ENCODE measurements at places on chromosomes 11 and 22.

- peak; percentile 29 for DNase-seq
These were observed 561 bp downstream of the PGM2L1 start for GRCh38 chr11:74397501-74398243.

GRCh38 chr22:38941488-38941987 lies 15.9 kb upstream of the APOBEC3A start:
- no peak for DNase-seq

- no peak for DNase-seq
These were observed 20.4 kb downstream of the FAM168A start for GRCh38 chr11:73577496-73577917.

GRCh38 chr11:46252373-46252914 lies 25.0 kb upstream of the CREB3L1 start:
- no peak for DNase-seq

DNA sequence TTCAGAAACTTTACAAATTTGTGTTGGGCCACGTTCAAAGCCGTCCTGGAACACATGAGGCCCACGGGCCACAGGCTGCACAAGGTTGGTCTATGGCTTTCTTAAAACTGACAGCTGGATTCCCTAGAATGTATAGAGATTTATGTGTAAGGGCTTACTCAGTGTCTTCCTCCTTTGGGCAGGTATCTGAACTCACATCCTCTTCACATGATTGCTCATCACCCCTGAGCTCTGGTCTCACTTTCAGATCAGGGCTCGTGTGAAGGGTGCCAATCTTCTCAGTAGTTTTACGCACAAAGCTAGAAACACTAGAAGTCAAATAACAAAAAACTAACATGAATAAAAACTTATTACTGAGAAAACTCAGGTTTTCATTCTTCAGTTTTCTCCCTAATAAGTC lies 27.1 kb downstream of the HPS5 start:
- no peak for DNase-seq

DNA sequence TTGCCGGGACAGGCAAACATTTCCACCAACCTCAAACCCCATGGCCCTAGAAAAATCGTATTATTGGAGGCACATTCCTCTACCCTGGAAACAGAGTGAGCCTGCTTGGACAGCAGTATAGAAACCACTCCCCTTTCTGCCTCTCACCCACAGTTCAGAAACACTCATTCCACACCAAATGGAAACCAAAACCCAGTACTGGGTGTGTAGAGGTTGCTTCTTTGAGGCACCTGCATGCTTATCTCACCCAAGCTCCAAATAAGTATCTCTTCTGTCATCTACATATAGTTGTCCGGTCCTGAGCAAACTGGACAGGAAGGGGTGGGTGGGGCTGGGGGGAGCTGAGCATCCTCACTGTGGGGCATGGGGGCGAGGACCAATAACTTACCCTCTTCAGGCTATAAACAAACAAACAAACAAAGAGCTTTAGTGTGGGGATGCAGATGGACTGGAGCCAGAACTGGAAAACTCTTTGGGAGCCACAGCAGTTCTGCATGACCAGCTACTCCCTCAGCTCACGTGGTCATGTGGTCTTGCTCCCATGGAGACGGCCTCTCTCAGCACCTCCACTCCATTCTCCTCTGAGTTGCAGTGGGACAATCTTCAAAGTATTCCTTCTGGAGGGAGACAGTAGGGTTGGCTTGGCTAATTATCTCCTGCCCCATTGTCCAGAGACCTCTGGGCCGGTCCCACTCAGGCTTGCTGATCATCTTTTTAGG lies 1.0 kb upstream of the PLAAT2 start:
- peak; percentile 41 for DNase-seq

- DNase-seq, result no peak
These were observed 230.1 kb downstream of the MIAT start for GRCh38 chr22:26887456-26887855.

DNA sequence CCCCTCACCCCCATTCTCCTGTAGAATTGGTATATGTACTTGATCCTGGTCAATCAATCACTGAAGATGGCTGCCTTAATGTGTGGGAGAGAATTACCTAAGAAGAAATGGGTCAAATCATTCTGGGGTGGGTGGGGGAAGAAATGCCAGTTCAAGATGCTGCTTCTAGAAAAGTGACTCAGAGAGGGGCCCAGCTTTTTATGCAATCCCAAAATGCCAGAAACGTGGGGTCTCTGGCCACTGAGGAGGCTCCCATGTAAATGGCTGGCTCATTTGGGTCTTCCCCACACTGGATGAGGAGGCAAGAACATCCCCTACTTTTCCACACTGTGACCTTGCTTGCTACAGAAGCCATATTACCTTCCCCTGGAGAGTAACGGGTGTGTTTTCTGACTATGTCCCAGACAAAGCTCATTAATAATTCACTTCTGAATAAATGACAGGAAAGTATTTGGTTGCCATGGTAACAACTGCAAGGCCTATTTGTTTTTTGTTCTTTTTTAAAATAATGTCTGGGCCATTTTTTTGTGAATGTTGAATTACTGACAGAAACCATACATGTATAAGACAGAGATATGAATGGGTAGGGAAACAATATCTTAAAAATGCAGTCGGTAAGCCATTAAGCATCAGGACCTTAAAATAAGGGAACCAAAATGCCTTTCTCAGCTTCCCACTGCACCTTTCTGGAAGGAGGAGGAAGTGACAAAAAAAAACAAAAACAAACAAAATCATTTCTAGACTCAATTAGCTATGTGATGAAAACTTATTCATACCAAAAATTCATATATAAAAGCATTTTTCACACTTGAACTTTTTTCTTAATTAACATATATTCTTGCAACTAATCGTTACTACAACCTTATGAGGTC lies 32.0 kb downstream of the SLC1A2 start:
- no peak for DNase-seq

- DNase-seq, result no peak
These were observed 3.7 kb upstream of the CARNS1 start for GRCh38 chr11:67411785-67412152.

- no peak for DNase-seq
These were observed 9.4 kb downstream of the OR5B21 start for GRCh38 chr11:58498464-58498863.

DNA sequence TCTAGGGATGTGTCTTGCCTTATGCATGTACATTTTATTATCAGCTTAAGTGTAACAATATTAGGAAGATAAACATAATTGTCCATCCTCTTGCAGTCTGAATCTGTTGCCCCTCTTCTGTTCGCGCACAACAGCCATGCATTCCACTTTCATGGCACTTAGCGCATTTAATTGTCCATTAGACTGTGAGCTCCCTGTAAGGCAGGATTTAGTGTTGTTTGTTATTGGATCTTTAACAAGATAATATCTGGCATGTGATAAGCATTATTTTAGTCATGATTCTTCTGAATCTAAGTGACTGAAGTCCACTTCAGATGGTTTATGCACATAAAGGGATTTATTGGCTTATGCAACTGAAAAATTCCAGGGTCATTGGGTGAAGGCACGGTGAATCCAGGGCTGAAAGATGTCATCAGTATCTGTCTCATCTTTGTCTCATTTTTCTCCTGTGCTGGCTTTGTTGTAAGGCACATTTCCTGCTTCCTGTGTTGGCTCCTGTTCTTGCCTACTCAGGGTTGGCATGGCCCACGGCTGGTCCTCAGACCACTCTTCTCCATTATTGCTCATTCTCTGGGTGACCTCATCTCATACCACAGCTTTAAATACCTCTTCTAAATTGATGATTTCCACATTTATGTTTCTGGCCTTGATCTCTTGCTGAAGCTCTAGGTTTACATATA lies 37.6 kb downstream of the ATXN10 start:
- DNase-seq, result no peak

- no peak for DNase-seq
These were observed 992 bp downstream of the LGALS12 start for GRCh38 chr11:63506876-63507275.

DNA sequence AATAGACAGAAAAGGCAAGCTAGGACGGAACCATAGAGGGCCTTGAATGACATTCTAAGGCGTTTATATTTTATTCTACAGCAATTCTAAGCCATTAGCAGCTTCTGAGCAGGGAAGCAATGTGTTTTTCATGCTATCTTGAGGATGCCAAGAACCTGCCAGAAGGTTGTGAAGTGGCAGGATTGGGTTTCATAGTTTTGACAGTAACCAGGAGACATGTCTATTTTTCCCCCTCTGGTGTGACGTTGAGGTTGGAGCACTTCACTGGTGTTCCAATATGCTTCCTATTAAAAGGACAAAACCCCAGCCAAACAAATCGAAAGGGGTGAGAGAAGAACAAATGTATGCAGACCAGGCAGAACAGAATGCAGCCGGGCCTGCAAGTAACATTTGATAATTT lies 148.2 kb downstream of the SPATA19 start:
- DNase-seq, result no peak

DNA sequence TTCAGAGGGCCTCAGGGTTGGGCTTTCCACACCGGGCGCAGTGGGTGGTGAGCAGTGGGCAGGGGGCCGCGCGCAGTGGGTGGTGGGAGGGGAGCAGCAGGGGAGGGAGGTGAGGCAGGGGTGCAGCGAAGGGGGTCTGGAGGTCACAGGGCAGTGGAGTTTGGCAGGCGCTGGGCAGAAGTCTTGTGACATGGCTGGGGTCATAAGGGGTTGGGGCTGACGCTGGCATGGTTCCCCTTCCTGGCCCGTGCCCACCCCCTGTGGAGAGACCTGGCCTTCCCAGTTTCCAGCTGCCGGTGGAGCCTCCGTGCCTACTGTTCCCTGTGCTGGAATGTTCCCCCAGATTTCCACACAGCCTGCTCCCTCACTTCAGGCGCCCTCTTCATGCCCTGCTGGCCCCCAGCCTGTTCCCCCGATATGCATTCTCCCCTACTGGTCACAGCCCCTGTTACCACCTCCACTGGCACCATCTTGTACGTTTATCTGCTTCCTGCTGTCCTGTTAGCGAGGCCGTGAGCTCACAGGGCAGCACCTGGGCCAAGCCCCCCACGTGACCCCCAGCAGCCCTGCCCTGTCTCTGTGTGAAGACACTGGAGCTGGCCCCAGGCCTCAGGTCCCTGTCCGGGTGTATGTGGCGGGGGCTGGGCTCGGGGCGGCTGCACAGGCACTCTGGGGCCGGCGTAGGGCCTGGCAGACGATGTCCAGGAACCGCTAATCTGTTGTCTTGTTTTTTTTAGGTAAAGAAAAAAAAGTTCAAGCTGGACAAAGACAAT lies 111.6 kb downstream of the KCNQ1OT1 start:
- no peak for DNase-seq

GRCh38 chr11:16820324-16821092 lies 82.1 kb downstream of the C11orf58 start:
- DNase-seq, result peak; percentile 38

GRCh38 chr22:40491990-40492631 lies 121.7 kb downstream of the SGSM3 start:
- DNase-seq, result no peak

GRCh38 chr11:47869544-47870393 lies 21.6 kb upstream of the NUP160 start:
- no peak for DNase-seq

DNA sequence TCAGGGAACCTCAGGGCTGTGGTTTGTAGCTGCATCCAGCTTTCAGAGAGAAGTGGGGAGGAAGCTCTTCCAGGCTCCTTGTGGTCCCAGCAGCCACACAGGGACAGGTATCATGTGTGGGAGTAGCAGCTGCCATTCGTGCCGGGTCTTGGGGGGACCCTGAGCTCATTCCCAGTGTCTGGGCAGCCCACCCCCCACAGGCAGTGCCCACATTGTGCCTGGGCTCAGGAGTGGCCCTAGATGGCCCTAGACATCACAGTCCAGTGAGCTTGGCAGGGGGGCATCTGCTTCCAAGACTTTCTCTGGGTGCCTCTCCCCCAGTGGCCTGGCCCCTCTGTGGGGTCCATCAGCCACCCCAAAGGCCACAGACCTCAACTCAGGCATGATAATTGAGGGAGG lies 619.7 kb downstream of the BRD1 start:
- no peak for DNase-seq

GRCh38 chr11:65274735-65275682 lies 13.2 kb downstream of the POLA2 start:
- peak; percentile 58 for DNase-seq

- DNase-seq, result no peak
These were observed 4.0 kb upstream of the SLC43A3 start for GRCh38 chr11:57430952-57431351.

- DNase-seq, result no peak
These were observed 85.8 kb upstream of the E2F8 start for GRCh38 chr11:19326499-19326898.

GRCh38 chr22:17346578-17346977 lies 22.7 kb upstream of the CECR2 start:
- DNase-seq, result no peak

GRCh38 chr11:34536056-34536455 lies 22.5 kb upstream of the ELF5 start:
- DNase-seq, result no peak

GRCh38 chr11:110807801-110808200 lies 95.6 kb upstream of the ARHGAP20 start:
- DNase-seq, result no peak

Data from NCI-H1105 (cell line).